ENCODE measurements at places on chromosomes 11 and 22.

DNA sequence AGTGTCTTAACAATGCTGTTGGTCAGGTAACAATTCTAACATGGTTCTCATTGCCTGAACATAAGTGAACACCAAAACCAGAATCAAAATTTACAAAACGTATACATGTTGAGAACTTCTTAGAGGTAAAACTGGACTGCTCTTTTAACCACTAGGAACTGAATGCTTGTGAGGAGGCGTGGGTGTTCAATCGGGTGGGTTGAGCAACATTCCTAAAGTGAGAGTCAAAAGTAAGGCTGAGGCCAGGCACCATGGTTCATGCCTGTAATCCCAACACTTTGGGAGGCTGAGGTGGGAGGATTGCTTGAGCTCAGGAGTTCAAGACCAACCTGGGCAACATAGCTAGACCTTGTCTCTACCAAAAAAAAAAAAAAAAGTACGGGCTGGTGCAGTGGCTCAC lies 11.5 kb downstream of the PPME1 start:
- no peak for DNase-seq

DNA sequence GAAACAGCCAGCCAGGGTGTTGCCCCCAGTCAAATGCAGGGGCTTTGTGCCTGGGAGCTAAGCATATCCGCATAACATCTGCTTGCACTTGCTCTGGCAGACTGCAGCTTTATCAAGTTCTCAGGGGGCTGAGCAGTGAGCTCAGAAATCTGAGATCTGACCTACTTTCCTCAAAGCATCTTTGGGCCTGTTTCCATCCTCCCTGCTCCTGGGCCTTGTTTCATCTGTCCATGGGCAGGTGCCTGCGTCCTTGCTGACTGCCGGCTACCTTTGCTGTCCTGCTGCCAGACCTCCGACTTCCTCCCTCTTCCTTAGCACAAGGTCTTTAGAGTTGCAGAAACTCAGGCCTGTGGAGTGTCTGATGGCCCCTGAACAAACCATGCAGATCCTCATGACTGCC lies 131.2 kb upstream of the B3GAT1 start:
- DNase-seq = no peak

DNA sequence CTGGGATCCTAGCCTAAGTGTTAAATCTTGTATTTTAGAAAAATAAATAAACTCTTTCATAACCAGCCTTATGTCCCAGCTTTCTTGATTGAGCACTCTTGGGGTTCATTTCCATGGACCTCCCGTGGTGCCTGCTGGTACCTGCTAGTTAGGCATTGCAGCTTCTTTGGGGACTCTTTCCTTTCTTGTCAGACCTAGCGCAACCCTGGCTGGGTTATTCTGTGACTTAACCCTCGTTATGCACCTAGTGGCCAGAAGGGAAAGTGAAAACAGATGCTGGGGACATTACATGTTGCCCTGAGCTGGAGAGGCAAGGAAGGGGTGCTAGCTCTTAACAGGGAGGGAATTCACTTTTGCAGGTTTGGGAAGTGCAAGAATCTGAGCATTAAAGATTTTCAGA lies 46.8 kb downstream of the APIP start:
- no peak for DNase-seq

- DNase-seq = no peak
Observed at GRCh38 chr11:76854709-76855108, 6.0 kb upstream of the ACER3 start.

DNA sequence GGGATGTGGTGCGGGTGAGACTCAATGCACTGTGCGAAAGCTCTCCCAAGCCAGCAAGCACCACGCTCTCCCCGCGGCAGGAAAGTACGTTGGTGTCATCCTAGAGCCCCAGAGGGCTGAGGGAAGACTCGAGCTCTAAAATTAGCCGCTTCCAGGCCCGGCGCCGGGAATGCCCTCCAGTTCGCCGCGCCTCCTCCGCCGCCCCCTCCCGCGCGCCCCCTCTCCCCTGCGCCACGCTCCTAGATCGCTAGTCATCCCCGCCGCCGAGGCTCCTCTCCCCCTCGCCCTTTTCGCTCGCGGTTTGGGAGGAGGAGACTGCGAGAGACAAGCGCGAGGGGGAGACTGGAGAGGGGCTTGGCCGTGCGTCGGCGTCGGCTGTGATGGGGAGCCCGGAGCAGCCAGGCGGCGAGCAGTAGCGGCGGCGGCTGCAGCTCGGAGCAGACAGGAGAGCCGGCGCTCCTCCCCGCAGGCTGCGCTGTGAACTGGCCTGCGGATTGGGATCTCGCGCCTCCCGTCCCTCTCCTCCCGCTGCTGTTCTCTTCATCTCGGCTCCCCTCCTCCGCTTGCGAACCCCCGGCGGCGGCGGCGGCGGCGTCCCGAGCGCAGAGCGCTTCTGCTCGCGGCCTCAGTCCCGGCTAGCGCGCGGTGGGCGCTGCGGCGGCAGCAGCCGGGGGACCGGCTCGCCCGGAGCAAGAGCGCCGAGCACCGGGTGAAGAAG lies at the start of gene FAT3:
FAT3 (plus strand) TSS at position 412 of the 718 bp plus-strand sequence. CDS start 127,295 bp downstream, outside the sequence.
- DNase-seq = no peak

DNA sequence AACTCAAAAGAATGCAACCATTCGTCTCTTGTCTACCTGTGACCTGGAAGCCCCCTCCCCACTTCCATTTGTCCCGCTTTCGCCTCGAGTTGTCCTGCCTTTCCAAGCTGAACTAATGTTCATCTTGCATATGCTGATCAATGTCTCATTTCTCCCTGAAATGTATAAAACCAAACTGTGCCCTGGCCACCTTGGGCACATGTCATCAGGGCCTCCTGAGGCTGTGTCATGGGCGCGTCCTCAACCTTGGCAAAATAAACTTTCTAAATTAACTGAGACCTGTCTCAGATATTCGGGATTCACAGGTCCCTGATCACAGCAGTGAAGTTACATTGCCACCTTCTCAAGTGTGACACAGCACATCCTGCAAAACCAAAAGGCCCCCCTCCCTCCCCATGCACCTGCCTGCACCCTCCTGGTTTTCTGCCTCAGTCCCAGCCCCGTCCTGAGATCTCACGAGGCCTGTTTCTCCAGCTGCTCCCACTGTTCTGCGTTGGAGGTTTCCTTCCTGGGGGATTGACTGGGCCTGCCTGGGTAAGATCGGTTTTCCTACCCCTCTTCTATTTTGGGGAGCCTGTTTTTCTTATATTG lies 1328.7 kb downstream of the TBC1D22A start:
- DNase-seq = no peak

GRCh38 chr11:66437979-66438503 lies 607 bp downstream of the MRPL11 start:
- no peak for DNase-seq

DNA sequence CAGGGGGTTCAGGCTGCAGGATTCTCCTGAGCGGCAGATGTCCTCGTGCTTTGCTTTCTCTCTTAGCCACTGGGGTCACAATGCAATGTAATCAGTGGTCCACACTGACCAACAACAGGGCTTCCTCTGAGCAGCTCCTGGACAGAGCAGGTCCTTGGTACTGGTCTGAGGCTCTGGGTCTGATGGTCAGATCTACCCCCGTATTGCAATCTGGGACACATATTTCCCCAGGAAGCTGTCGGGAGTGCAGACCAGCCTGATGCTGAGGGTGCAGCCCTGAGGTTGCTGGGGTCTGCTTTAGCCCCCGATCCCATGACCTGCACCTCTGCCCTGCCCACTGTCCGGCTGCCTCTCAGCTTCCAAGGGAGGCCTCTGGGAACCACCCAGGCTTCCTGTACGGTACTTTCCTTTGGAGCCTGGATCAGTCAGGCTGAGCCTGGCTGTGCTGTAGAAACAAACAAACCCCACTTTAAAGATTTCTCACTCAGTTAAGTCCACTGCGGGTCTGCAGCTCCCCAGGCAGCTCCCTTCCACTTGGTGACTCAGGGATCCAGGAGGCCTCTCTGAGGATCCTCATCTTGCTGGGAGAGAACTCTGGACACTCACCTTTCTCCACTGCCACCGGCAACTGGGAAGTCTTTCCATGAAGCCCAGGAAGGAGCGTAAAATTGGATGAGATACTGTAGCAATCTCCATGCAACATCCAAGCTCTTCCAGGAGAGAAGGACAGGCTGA lies 1046.6 kb downstream of the TBC1D22A start:
- DNase-seq = no peak

- no peak for DNase-seq
Observed at GRCh38 chr11:8320076-8320475, 56.4 kb upstream of the LMO1 start.

- no peak for DNase-seq
Observed at GRCh38 chr22:36687516-36687915, 16.0 kb downstream of the CACNG2 start.

GRCh38 chr11:4026389-4026788 lies 68.2 kb upstream of the RRM1 start:
- DNase-seq = no peak

DNA sequence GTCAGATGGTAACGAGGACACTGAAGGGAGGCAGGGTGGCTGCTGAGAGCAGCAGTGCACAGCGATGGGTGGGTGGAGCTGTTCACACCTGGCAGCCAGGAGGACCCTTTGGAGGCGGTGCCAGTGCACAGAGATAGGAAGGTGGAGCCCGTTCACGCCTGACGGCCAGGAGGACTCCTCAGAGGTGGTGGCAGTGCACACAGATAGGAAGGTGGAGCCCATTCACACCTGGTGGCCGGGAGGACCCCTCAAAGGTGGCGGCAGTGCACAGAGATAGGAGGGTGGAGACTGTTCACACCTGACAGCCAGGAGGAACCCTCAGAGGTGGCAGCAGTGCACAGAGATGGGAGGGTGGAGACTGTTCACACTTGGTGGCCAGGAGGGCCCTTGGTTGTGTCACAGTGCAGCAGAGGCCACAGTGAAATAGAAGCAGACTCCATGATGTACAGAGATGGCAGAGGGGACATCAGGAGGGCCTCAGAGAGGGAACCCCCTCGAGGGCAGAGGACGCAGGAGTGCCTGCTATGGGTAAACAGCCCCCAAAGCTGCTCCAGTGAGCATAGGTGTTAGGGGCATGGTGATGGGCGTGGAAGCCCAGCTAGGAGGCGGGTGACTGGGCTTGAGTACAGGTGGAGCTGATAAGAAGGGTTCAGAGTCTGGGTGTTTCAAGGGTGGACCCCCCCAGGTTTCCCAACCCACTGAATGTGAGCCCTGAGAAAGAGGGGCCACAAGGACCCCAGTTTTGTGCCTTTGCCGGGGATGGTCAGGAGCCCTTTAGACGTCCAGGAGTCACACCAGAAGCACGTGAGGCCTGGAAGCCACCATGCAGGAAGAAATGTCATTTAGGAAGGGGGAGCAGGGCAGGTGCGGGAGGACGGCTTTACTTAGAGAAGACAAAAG lies 566.7 kb downstream of the BRD1 start:
- DNase-seq = no peak

GRCh38 chr11:44997566-44997965 lies 46.9 kb upstream of the TP53I11 start:
- DNase-seq = no peak

- no peak for DNase-seq
Observed at GRCh38 chr11:69511358-69512055, 30.0 kb downstream of the LINC01488 start.

DNA sequence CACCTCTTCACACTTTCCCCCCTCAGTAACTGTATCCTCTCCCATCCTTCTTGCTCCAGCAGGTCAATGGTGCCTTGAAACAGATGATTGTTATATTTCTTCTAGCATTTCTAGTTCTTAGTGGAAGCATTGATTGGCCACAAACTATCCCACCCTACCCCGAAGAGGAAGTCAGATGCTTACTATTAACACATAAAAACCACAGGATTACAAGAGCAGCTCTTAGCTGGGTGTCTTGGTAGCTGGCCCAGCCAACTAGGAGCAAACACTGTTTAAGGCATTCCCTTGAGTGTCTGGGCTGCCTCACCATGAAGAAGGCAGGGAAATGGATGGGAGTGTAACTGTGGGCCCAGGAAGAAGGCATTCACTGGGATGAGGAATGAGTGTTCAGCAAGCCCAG lies 176.6 kb downstream of the GRIK4 start:
- DNase-seq = no peak

DNA sequence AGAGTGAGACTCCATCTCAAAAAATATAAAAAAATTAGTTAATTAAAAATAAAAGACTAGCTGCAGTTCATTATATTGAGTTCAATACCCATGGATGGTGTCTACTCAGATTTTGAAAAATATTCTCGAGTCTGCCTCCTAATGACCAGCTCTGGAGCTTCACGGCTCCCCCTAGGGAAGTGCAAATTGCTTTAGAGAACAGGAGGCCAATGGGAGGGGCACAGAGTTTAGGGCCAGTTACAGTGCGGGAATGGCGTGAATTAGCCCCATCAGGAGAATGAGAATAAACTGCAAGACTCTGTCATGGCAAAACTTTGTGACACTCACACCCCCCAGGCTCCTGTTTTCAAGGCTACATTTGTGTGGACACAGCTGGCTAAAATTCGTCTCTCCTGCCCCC lies 4.6 kb downstream of the FGF4 start:
- DNase-seq = no peak

DNA sequence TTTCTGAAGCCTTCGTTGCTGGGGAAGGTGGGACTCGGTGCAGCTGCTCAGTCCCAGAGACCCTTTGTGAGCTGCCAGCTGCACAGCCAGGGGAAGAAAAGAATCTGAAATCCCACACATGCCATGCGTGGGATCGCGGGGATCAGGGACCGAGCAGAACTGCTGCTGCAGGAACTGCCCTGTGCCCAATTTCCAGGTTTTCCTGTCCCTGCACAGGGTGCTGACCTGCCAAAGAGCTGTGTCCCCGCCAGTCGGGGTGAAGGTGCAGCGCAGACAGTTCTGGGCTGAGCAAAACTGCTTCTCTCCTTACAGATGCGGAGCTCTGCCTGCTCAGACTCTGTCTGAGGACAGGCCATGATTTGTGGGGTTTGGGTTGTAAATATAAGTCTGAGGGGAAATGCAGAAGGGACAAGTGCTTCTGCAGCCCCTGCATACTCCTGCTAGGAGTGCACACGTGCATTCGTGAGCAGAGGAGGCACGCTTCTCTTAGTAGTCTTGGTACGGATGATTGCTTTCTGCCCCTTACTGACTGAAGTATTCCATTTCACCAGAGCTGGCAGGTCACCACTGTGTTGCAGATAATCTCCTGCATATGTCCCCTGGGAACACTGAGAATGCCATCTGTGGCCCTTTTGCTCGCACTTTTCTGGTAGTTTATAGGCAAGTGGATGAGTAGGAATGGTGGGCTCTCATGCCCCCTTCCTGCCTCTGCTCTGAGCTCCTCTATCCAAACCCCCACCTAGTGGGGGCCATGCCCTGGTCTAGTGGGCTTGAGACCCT lies 141.4 kb downstream of the PARVA start:
- no peak for DNase-seq

GRCh38 chr22:31477329-31477728 lies 12.3 kb downstream of the EIF4ENIF1 start:
- no peak for DNase-seq

DNA sequence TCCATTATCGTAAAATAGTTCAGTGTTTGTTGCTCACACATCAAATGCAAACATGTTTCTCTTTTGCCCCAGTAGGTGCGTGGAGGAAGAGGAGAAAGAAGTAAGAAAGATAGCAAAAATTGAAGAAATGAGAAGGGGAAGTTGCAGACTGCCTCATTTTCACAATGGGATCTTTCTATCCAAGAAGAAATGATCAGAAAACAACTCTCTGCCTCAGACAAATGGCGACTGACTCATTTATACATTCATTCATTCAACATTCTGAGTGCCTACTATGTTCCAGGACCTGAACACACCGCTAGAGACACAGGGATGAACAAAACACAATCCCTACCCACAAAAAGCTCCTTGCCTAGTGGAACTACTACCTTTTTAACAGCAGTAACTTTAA lies 367 bp downstream of the HPS5 start:
- DNase-seq = no peak

Data from activated naive CD4-positive, alpha-beta T cell (primary cell).